ENCODE measurements at places on chromosomes 13 and 19.

DNA sequence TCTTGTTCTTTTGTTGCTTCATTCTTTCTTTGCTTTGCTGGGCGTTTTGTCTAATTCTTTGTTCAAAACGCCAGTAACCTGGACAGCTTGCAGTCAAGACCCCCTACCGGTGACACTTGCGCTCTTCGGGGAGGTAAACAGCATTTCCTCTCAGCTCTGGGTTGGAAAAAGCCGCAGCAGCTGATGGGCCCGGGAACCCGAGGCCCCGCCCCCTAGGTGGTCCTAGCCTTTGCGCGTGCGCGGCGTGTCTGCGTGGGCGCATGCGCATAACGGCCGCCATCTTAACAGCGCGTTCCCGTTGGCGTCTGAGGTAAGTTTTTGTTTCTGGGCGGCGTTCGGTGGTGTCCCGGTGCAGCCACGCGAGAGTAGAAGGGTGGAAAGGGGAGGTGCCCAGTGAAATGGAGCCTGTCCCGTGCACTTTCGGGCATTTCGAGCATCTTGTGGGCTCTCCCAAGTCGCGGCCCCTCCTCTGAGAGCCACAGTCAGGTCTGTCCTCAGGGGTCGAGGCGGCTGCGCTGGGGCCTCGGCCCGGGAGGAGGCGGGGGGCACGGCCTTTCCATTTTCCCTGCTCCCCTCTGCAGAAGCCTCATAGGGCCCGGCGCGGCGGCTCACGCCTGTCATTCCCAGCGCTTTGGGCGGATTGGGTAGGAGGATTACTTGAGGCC is at the start of gene ZNF559:
ZNF559 (plus strand) TSS at position 261 of the 665 bp plus-strand sequence. CDS start 14,371 bp downstream, outside the sequence.
- DNase-seq, result peak; percentile 61

GRCh38 chr19:49692147-49692506 is 1.2 kb downstream of the CPT1C start:
- DNase-seq, result no peak

- no peak for DNase-seq
Measured at GRCh38 chr13:33185853-33186252, 99.7 kb downstream of the STARD13 start.

DNA sequence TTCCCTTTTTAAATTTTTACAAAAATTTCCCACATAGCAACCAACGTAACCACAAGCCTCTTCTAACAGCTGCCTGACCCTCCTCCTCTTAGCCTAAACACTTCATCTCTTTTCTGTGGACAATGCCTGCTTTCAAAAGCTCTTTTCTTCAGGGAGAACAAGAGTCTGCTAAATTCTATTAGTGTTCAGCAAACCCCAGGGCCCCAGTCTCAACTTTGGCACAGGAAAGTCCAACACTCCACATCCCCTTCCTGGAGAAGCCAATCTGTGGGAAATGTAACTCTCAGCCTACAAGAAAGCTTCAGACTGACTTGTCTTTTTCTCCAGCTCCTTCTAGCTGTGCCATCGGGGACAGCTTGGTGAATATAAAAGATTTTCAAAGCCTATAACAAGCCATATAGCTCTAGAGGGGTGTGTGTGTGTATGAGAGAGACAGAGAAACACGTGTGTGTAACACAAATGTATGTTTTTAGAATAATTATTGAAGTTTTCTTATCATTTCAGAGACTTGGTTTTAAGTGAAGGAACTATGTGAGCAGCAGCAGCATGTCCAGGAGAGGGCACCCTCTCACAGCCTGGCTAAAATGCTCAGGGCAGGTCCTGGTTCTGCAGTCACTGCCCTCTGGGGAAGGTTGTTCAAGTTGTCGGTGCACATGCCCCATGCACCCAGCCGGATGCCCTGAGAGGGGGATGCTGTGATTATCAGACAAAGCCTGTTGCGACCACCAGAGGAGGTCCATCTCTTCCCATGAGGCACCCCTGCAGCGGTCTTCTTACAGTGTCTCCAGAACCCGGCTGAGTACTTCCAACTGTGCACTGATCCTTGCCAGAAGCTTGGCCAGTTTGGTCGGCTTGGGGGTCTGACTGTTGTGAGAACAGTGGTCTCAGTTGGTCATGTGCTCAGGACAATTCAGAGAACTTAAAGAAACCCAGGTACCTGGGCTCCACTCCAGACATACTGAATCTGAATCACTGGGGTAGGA is 34.4 kb downstream of the CCDC70 start:
- peak; percentile 66 for DNase-seq

DNA sequence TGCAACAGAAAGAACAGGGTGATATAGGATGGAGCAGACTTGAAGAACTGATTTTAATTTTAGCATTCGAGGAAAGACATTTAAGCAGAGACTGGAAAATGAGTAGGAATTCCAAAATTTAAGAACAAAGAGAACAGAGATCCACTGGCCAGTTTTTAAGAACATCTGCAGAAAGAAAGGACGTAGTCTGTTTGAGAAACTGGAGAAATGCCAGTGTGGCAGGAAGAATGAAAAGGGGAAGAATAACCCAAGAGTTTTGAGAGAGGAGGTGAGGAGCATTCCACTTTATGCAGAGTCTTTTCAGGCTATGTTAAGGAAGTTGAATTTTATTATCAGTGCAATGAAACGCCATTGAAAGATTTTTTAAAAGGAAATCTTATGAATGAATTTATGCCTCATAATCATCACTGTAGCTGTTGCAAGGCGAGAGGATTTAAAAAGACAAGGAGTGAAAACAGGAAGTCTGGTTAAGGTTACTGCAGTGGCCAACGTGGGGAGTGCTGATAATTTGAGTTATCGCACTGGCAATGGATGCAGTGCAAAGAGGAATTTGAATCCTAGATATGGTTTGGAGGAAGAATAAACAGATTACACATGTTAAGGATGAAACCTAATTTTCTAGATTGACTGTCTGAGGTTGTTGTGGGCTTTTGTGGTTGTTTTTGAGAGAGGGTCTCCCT is 253.8 kb downstream of the DACH1 start:
- no peak for DNase-seq

GRCh38 chr13:78909276-78909675 is 250.3 kb upstream of the OBI1 start:
- no peak for DNase-seq

DNA sequence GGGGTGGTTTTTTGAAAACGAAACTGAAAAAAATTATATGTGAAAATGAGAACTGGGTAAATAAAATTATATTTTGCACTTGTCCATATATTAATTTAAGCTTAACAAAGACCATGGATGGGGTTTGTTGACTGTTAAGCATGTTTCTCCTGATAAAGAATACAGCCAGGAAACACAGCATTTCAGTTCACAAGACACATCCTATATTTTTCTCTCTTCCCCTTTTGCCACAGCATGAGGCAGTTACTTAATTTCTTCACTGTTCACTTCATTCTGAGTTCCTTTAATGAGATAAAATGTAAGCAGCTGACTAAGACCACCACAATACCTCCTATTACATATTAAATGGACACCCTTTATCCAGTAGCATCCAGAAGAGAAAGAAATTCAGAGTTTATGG is 64.0 kb downstream of the RXFP2 start:
- DNase-seq, result no peak

DNA sequence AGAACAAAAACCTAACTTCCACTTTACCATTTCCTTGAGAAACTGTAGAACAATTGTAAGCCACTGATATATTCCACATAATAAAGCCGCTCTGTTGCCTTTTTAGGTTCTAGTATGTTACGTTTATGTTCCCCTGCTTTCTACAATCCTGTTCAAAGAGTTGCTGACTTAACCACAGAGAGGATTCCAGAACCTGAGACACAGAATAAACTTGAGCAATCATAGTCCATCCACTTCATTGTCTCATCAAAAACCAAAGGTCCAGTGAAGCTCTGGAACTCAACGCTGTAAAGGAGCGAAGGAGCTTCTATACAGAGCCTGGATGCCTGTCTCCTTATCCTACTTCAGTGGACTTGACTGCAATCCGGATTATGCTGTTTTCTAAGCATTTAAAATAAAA is 4.6 kb downstream of the STARD13 start:
- DNase-seq, result no peak

DNA sequence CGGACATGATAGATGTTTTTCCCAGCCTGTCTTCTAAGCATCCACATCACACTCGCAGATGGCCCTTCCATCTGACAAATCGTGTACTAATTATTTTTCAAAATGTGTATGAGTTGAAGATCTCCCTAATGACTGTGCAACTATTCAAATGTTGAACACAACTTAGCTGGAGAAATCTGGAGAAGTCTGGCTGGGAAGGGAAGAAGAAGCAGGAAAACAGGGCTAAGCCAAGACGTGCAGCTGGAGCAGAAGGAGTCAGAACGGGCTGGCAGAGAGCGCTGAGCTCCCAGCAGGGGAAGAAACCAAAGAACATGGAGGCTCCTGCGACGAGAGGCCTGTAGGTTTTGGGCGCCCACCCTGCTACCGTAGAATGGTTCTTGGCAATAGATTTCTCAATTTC is 13.2 kb upstream of the LATS2 start:
- no peak for DNase-seq

- DNase-seq, result no peak
Measured at GRCh38 chr13:39417643-39418042, 185.3 kb downstream of the LHFPL6 start.

- DNase-seq, result no peak
Measured at GRCh38 chr13:45823583-45823982, 28.0 kb downstream of the SIAH3 start.

DNA sequence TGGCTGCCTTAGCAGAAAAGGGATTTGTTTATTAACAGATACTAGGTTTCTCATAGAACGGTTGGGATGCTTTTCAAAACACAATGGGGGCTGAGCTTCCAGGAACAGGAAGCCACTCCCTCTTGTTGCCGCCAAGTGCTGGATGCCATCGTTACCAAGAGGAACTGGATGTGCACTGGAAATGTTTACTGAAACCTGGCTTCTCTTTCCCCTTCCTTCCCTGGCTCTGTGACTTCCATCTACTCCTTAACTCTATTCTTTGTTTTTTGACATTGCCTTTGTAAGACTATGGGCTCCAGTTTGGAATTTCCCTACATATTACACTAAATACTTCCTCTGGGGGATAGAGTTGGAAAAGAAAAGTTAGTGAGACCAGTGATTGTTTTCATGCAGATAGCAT is 11.7 kb upstream of the KL start:
- DNase-seq, result peak; percentile 10

DNA sequence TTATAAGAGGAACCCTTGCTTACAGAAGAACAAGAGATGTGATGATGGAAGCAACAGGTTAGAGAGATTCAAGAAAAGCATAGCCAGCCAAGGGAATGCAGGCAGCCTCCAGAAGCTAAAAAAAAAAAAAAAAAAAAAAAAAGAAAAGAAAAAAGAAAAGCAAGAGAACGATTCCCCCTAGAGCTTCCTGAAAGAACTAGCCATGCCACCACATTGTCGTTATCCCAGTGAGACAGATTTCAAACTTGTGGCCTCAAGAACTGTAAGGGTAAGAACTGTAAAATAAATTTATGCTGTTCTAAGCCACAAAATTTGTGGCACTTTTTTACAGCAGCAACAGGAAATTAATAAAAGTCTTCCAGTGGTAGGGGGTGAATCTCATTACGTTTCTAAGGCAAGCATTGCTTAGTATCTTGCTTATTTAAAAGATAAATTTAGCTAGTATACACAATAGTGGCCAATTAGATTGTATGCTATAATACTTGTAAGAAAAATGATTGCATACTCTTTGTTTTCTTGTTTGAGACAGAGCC is 21.8 kb downstream of the RFXAP start:
- DNase-seq, result no peak

- no peak for DNase-seq
Measured at GRCh38 chr13:103133556-103133955, 67.3 kb upstream of the SLC10A2 start.

DNA sequence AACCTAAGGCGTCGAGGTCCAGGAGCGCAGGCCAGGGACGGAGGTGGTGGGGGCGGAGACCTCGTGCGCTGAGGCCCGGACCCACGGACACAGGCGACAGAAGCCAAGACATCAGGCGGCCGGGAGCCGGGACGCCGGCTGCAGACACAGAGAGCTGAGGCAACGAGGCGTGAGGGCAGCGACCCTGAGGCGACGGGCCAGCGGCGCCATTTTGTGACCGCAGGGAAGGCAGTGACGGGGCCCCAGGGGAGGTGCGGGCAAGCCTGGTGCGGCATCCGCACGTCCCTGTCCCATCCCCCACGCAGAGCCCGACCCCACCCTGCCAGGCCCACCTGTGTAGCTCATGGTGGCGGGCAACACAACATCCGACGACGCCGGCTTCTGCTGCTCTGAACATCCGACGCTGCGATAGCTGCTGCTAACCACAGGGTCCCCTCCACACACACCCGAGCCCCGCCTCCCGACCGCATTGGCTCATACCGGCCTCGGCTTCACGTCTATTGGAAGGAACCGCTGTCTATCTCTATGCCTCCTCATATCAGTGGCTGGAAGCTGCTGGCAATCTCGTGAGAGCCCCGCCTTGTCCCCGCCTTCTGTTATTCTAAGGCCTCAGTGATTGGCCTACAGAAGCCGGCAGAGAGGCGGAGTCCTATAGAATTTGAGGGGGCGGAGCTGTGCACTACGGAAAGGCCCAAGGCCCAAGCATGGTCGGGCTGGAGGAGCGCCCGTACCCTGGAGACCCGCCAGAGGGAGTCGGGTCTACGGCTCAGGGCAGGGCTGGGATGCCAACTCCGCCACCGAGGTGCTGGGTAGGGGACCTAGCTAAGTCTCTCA is at the start of gene AKAP8L:
AKAP8L (minus strand) TSS at position 410 of the 834 bp plus-strand sequence; CDS start at position 345, 65 bp downstream.
- DNase-seq, result peak; percentile 99

GRCh38 chr19:17796013-17796837 is 1.3 kb downstream of the B3GNT3 start:
- no peak for DNase-seq

DNA sequence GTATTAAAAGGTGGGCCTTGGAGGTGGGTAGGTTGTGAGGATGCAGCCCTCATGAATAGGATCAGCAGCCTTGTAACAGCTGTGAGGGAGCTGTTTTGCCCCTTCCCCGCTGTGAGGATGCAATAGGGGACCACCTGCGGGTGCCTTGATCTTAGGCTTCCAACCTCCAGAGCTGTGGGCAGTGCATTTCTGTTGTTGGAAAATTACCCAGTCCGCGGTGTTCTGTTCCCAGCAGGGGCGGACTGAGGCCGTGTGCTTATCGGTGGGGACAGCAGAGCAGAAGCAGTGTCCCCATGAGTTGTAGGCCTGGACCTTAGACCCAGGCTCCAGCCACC is 54.8 kb upstream of the TEX29 start:
- no peak for DNase-seq

- DNase-seq, result peak; percentile 19
Measured at GRCh38 chr19:56547535-56547934, 8.8 kb downstream of the ZFP28 start.

GRCh38 chr13:85303630-85304029 is 495.6 kb downstream of the SLITRK6 start:
- DNase-seq, result no peak

Measured in T47D (cell line).